ENCODE measurements at places on chromosomes 7 and 10.
A peak's percentile ranks its signal among the peaks of the same experiment; 100 is the strongest.

GRCh38 chr10:7318836-7319235, 92.0 kb downstream of the SFMBT2 start:
- DNase-seq, result no peak

DNA sequence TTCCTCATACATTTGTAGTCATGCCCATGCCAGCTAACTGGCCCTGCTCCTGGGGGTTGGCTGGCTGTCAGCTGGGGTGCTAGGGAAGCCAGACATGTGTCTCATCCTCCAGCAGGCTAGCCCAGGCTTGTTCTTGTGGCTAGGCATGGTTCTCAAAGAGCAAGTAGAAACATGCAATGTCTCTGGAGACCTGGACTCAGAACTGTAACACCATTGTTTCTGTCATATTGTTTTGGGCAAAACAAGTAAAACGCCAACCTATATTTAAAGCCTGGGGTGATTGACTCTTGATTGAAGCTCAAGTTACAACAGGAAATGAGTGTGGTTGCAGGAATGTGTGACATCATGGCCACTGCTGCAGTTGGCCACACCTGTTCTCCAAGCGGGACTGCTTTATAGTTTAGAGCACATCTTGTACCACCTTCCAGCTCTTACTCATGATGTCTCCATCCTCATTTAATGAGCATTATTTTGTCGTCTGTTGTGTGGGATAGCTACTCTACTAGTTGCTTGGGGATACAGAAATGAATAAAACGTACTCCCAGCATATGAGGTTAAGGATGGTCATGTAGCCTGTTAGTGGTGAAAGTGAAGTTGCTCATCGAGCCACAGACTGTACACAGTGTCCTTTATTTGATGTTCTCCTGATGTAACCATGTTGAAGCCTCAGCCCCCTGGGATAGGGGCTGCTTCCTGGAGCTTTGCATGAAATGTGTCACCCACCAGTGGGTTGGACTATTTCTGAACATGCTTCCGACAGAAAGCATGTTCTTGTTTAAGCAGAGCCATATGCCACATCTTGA, 168.4 kb downstream of the SORCS3 start:
- peak; percentile 83 for DNase-seq

GRCh38 chr10:34505338-34505737, 309.8 kb downstream of the PARD3 start:
- no peak for DNase-seq

- no peak for DNase-seq
Observed at GRCh38 chr7:146129296-146129695, 12.7 kb downstream of the CNTNAP2 start.

- peak; percentile 8 for DNase-seq
Observed at GRCh38 chr10:65570143-65571010, 1355.5 kb upstream of the LRRTM3 start.

DNA sequence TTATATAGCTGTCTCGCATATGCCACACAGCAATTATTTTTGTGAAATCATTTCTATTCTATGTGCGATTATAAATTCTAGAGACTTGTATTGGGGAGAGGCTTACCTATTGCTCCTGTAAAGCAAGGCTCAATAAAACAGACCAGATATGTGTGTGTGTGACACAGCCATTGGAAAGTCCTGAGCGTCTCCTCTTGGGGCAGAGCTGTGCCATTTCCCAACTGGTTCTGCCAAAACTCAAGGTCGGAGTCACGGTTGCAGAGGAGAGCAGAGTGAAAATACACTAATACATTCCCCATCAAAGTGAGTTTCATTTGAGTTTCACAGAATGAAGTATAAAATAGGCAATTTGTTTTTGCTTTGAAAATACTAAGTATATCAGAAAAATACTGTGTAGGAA, 567.4 kb upstream of the FZD8 start:
- DNase-seq, result no peak

DNA sequence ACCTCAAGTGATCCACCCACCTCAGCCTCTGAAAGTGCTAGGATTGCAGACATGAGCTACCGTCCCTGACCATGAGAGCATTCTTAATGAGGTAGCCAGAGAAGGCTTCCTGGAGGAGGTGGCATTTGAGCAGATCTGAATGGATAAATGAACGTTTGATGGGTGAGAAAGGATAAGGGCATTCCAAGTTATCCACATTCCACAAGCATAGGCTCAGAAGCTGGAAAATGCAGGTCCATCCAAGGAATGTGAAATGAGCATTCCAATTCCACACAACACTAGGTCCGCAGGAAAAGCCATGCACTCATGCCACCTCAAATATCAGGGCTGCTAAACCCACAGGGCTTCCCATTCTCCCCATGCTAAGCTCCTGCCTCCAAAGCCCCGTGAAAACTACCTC, 17.0 kb downstream of the TMEM130 start:
- DNase-seq, result no peak
